Stimulated activated CD4-positive, alpha-beta T cell treated with anti-CD3 and anti-CD28 coated beads, TNF-alpha, amount 100 ng/mL, for 4 hours (primary cell): ENCODE measurements at places on chromosomes 6 and 20.

DNA sequence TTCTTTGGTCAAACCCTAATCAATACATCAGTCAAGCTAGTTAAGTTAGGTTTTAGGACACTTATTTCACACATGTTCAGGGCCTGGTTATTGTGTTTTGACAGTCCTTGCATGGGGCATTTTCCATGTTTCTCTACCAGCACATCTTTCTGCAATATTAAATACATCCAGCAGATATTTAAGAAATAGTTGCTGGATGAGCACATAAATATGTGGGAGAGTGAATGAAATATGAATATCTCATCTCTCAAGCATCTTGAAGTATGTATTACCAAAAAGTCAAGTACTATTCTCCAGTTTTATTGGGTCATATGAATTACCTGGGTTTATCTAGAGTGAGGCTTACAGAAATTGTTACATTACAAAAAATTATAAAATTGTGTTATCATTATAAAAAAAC, 621.9 kb upstream of the GJE1 start:
- no peak for DNase-seq

- no peak for DNase-seq
These were observed 89.7 kb downstream of the NDUFAF5 start for GRCh38 chr20:13874394-13875157.

GRCh38 chr20:8212286-8212685, 80.2 kb downstream of the PLCB1 start:
- DNase-seq, result no peak

DNA sequence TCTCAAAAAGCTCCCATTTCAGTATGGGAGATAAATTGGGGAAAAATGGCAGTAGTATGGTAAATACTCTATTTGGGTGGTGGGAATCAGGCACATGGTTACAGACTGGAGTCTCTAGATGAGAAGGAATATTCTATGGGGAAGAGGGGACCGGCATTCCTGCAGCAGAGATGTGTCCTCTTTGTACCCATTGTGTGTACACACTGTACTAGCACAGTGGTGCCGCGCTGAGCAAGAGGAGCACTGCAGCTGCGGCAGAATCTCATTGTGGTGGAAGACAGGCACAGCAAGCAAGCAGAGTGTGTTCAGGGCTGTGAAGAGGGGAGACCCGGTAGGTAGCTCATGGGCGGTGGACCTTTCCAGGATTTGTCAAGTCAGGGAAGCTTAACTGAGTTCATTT, 13.0 kb downstream of the AFDN start:
- DNase-seq, result no peak

DNA sequence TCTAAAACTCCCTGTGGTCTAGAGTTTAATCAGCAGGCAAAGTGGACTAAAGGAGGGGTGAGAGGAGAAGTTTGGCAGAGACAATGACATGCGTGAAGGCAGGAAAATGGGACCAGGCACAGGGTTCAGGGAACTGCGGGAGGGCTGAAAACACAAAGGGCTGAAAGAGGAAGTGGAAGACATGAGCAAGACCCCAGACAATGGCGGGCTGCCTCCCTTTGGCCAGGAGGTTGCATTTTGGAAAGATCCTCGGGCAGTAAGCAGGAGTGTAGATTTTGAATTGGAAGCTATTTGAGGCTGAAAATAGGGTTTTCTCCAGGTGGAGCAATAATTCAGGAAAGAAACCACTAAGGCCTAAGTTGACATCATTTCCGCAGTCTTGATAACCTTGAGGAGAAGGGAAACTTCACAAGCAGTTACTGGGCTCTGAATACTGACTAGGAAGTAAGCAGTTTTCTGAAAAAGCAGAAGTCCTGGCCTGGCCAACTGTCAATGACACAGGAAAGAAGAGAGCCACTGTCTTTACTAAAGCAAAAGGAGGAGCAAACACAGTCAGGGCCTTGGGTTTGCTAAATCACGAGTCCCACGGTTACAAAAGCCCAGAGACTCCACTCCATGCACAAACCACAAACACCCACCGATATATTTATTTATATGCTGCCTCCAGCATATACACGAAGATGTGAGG, 3.4 kb downstream of the LY86 start:
- no peak for DNase-seq

GRCh38 chr20:61733891-61734732, 331.6 kb downstream of the TAF4 start:
- DNase-seq, result no peak

- no peak for DNase-seq
These were observed 55.0 kb downstream of the FOXA2 start for GRCh38 chr20:22529150-22530019.

- DNase-seq, result no peak
These were observed 84.2 kb upstream of the FRMD1 start for GRCh38 chr6:168163096-168163731.

DNA sequence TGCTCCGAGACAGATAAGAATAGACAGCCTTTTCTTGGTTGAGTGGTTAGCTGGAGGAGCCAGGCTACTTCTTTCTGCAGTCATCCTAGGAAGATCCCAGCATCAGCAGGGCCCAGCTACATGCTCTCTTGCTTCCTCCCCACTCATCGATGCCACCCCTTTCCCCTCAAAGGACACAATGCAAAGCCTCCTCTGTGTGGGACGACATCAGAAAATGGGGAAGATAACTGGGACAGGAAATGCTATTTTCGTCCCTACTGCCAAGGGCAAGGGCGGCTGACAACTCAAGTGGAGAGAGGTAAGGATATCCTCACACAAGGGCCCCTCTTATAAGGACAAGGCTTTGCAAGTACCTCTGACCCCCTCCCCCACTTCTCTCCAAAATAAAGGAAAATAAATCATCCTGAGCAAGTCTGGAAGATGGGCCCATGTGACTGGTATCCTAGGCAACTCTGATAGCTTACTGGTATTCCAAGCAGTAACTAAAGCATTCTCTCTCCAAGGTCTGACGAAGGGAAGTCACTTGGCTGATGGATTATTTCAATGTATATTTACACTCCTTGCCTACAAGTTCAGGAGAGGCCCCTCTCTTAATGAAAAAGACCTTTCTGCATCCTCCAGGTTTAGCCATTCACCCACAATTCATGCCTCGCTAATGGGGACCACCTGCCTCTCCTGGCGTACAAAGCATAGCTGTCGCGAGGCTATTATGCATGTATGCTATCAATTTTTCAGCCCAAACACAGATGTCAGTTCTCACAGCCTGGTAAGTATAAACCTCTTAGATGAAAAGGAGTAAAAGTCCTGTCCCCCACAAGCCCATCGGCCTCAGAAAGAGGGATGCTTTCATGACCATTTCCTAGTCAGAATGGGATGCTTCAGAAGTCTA, 11.3 kb downstream of the ELMO2 start:
- no peak for DNase-seq

GRCh38 chr6:77011929-77012545, 451.3 kb downstream of the HTR1B start:
- DNase-seq, result no peak

- DNase-seq, result no peak
These were observed 196.5 kb downstream of the ARHGAP18 start for GRCh38 chr6:129513471-129513870.

DNA sequence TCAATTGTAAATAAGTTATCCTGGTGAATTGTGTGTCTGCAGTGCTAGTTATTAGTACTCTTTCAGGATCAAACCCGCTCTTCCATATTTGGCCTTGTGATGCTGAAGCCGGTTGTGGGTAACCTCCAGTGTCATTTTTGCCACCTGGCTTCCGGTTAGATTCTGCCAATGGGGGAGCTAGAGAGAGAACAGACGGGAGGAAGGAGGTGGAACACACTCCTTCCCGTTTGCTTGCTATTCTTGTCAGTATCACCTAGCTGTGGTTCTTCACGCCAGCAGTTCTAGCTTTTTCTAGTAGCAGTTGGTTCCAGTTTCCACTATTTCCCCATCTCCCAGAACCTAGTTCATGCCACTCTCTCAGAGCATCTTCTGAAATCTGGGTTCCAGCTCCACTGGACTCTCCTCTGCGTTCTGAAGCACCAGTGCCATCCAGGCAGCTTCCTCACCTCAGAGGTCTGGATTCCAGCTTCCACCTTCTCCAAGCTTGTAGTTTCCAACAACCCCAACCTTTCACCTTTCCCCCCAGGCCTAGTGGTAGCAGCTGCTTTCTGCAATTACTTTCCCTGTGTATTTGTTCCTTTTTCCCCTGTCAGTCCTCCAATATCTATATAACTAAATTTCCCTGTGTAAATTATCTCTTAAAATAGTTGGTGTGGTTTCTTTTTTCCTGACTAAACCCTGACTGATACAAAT, 46.9 kb upstream of the LOC128125822 start:
- DNase-seq, result no peak

GRCh38 chr20:54710341-54710740, 234.9 kb downstream of the DOK5 start:
- DNase-seq, result no peak

DNA sequence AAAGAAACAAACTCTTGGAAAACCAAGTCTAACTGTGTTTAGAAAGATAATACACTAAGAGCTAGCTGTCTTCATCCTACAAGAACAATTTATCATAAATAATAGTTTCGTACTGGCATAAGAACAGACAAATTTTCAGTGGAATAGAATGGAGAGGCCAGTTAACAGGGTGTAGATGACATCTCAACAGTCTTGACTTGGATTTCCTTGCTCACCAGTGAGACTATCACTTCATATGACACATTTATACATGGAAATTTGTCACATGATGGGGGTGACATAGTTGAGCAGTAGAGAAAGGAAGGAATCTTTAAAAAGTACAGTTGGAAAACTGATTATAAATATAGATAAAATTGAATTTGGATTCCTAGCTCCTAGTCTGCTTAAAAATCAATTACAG, 35.6 kb downstream of the TNFAIP3 start:
- DNase-seq, result no peak

DNA sequence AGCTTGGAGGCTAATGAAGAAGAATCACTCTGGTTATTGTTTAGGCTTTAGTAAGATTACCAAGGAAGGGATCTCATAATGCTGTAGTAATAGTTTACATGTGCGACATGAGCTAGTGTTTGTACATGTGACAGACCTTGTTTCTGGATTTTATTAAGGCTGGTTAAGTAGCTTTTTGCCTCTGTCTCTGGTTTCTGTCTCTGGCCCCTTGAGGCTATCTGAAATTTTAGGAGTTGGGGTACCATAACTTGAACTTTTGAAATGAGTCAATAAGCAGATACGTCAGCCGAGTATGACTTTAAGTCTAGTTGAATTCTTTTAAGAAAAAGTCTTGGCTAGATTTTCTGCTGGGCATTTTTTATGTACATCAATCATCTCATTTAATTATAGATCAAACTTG, 9.5 kb downstream of the CBFA2T2 start:
- DNase-seq, result no peak

DNA sequence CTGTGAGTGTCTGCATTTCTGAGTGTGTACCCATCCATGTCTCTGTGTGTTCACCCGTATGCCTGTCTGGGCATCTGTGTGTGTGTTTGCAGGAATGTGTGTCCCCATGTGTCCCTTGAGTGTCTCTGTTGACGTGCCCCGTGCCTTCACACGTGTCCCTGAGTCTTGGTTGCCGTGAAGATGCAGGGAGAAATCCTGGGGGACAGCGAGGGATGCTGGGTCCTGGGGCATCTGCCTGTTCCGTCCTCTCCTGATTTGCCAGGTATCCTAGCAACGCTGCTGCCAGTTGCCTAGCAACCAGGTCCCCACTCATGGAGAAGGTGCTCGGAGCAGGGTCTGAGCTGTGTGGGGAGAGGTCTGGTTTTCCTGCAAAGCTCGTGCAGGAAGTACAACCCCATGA, 6.0 kb upstream of the LKAAEAR1 start:
- DNase-seq, result no peak

GRCh38 chr20:50005471-50005981, 22.7 kb downstream of the SNAI1 start:
- DNase-seq, result no peak

DNA sequence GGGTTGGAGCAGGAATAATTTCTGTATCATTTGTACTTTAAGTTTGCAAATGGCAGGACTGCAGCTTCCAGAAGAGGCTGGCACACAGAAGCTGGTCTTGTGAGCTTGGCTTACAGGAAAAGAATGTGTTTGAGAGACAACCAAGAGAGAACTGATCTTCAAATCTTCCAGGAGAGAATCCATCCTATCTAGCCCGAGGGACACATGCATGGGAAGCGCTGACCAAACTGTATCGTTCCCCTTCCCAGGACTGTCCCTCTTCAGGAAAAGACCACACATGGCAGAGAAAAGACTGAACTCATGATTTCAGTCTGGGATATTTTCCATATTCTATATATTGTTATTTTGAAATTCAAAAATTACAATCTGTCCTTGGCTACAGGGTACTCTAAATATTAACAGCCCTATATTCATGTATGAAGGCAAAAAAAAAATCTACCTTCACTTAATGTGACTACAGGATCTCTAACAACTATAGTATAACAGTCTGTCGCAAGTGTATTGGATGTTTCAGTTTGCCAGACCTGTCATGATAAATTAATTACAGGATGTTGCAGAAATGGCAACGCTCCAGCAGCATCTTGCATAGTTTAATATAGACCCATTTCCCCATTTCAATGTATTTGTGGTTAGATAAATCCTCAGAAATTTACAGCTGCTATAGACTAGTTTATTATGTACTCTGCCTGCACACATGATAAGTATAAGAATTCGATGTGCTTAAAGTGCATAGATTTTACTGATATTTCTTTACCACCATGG, 99.4 kb downstream of the MYB start:
- no peak for DNase-seq

DNA sequence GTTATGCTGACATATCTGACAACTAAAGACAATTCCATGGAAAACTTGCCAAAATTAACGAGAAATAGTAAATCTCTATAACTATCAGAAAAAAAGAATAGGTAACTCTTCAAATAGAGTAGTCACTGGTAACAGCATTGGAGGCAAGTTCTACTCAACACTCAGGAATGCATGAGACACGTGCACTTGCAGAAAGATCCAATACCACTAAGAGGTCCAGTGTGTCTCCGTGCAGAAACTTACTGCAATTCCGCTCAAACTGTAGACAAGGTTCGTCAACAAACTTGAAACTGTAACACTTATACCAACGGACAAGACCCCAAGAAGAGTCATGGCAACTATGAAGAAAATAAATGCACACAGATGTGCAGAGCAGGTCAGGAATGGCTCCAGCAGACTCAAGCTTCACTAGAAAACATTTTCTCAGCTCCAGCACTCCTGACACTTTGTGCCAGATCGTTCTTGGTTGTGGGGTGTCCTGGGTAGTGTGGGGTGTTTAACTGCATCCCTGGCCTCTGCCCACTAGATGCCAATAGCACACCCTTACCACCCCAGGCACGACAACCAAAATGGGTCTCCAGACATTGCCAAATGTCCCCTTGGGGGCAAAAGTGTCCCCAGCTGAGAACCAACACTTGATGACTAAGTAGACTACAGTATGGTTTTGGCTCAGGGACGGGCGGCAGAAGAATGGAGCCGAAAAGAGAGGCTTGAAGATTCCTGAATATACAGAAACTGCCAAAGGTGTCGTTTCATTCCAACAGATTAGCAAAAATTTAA, 134.8 kb downstream of the DTNBP1 start:
- DNase-seq, result no peak

- DNase-seq, result no peak
These were observed 38.9 kb downstream of the STK35 start for GRCh38 chr20:2140561-2140960.

DNA sequence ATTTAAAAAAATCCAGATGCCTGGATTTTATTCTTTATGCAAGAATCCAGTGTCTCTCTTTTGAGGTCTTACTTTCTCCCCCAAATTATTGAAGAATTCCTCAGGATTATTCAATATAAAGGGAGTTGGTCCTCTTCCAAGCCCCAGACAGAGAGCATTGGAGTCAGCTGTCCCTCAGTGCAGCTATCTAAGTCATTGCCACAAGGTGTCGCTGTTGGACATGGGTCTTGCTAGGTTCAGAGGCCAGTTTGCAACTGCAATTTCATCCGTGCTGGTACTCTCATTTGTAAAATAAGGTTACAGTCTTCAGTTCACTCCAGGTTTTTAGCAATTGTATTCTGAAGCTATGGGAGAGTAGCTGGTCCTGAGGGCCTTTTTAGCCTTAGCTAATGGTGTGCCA, 27.8 kb downstream of the CCN2 start:
- DNase-seq, result no peak
